ENCODE measurements at places on chromosomes 5 and 9.

GRCh38 chr9:114250235-114250568, 72.7 kb upstream of the ORM1 start:
- DNase-seq: no peak

DNA sequence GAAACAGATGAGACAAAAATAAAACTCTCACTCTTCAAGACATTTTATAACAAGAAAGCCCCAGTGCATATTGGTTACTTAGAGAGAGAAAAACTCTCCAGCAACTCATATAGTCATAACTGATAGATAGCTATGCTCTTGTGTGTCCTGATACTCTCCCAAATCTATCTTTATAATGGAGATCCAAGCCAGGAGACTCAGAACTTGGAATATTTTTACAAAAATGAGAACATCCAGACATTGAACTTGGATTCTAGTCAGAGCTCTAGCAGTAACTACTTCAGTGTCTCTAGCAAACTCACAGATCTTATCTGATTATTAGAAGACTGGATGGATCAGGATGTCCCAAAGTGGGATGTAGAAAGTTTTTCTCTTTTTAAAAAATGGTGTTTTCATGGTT, 412.7 kb upstream of the BRINP1 start:
- DNase-seq: no peak

DNA sequence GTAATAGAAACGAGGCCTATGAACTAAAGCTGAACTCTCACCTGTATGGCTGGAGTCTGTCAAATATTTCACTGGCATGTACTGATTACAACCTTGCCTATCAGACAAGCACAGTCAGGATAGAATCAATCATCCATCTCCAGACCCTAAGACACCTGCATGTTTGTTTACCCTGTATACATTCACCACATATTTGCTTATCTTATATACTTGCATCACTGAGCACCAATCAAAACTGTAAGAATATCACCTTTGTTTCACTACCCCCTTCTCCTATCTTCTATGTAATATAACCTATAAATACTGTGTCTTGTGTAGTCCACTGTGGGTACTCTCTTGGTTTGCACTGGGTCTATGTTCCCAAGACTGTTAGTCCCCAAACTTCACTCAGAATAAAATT, 1085.7 kb downstream of the TAF11L14 start:
- no peak for DNase-seq

- peak; percentile 96 for DNase-seq
Measured at GRCh38 chr9:34646211-34647083, at the start of gene GALT. Gene GALT (plus strand): TSS chr9:34646675. CDS start chr9:34646705, 30 bp downstream.
